Hippocampal formation (tissue), 2 donors: ENCODE measurements at places on chromosomes 2 and 18.

- DNase-seq = no peak
Measured at GRCh38 chr2:33104726-33105125, 158.0 kb downstream of the LTBP1 start.

DNA sequence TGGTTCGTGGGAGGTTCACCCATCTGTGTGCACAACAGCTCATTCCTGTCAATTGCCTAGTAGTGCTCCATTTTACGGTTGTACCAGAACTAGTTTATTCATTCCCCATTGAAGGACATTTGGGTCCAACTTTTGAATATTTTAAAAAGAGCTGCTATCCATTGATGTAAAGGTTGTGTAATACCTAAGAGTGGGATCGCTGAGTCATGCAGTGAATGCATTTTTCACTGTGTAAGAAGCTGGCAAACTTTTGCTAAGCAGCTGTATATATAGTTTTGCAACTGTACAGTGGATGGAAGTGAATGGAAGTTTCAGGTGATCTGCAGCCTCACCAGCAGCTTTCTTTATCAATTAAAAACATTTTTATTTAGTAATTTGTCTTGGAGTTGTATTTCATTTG lies 104.5 kb downstream of the DCDC2C start:
- DNase-seq = no peak

DNA sequence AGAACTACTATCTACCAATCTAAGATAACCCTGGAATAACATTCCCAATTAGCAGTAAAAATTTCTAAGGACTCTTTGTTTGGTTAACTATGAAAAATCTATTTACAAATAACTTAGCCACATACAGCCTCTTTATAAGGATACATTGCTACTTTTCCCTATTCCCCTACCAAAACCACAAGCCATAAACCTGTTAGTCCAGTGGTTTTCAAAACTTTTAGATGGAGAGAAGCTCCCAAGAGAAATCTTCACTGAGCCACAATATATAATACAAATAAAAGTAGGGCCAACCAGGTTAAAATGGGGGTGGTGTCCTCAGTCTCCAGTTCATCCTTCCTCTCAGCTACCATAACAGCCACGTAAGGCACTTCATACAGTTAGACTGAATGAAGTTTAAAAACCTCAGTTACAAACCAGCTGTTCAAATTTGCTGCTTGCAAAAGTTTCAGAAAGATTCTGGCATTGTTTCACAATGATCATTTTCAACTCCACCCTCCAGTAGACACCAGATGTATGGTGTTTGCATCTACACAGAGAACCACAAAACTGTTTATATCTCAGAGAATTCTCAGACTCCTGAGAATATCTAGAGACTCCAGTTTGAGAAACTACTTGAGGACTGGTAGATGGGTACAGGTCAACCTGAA lies 26.0 kb downstream of the SOS1 start:
- no peak for DNase-seq

DNA sequence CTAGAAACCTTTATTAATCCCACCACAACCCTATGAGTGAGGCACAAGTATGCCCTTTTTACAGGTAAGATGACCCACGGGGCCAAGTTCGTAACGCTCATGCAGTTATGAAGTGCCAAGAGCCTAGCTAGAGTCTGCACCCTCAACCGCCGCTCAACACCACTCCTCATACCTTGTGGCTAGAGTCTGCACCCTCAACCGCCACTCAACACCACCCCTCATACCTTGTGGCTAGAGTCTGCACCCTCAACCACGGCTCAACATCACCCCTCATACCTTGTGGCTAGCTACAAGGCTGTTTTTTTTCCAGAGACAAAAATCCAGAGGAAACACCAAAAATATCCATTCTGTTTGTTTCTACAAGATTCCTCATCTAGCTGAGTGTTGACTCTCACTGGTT lies 4.6 kb downstream of the TXNL4A start:
- no peak for DNase-seq

- no peak for DNase-seq
Measured at GRCh38 chr2:120014226-120014980, 1.5 kb downstream of the EPB41L5 start.

DNA sequence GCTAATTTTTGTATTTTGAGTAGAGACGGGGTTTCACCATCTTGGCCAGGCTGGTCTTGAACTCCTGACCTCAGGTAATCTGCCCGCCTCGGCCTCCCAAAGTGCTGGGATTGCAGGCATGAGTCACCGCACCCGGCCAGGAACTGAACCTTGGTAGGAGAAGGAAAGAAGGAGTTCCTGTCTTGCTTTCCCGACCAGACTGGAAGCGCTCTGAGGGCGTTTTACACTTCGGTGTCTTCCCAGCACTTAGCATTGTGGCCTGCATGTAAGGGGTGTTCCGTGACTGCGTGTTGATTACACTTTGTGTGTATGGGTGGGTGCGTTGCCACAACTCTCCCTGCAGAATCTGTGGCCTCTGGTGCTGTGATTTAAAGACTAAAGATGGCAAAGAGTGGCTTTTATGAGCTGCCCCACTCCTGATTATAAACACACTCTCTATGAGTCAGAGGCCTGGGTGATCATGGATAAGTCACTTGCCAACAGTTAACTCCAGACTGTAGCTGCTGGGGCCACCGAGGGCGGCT lies 46.0 kb downstream of the ODC1 start:
- DNase-seq = no peak
